ENCODE measurements at places on chromosomes 6 and 20.

DNA sequence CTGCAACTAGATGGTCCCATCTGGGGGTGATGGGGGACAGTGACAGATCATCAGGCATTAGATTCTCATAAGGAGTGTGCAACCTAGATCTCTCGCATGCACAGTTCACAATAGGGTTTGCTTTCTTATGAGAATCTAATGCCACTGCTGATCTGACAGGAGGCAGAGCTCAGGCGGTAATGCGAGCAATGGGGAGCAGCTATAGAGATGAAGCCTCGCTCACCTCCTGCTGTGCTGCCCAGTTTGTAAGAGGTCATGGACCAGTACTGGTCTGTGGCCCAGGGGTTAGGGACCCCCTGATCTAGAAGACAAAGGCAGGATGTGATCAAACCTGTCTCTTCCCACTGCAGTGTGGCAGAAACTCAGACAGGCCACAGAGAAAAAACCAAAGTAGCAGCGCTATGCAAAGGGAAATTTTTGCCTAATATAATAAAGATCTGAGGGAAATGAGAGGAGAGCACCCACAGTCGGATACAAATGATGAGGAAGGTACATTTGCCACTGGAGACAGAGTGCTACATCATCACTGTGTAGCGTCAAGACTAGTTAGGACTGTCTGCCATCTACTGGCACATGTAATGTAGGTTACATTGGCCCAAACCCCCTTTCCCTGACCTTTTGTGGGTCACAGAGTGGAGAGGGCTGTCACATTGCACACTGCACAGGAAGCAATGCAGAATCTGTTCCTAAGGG, 4.1 kb upstream of the LY86 start:
- no peak for DNase-seq

- no peak for DNase-seq
Measured at GRCh38 chr6:87922947-87923330, 124.7 kb upstream of the SPACA1 start.

GRCh38 chr6:143745166-143746133, 67.7 kb downstream of the PHACTR2 start:
- no peak for DNase-seq

- no peak for DNase-seq
Measured at GRCh38 chr20:16760431-16761304, 12.5 kb downstream of the OTOR start.

DNA sequence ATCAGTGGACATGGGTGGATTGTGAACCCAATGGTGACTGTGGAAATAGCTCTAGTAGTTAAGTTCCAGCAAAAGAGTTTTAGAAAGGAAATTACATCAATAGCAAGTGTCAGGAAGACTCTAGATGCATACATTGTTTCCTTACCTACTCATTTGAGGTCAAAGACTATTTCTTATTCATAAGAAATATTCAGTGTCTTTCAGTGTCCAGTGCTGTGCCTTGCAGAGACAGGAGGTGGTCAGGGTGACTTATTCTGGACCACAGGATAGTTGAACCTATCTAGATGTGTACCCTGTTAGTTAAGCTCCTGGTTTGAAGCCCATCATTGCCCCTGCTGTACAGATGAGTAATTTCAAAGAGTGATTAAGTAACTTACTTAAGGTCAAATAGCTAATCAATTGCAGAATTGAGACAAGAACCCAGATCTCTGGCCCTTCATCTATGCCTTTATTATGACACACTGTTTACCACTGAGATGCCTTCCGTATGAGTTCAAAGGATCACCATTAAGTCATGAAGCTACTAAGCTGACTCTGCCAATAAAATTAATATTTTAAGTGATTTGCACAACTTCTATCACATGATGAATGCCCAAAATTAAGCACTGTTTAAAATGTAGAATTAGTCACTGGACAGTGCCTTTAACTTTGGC, 136.1 kb downstream of the PDSS2 start:
- DNase-seq, result no peak

GRCh38 chr6:38676236-38676973, 26.5 kb downstream of the GLO1 start:
- no peak for DNase-seq

GRCh38 chr6:52976591-52977035, 18.5 kb downstream of the GSTA4 start:
- DNase-seq, result no peak

- DNase-seq, result no peak
Measured at GRCh38 chr6:147509891-147510290, 1.4 kb downstream of the SAMD5 start.

DNA sequence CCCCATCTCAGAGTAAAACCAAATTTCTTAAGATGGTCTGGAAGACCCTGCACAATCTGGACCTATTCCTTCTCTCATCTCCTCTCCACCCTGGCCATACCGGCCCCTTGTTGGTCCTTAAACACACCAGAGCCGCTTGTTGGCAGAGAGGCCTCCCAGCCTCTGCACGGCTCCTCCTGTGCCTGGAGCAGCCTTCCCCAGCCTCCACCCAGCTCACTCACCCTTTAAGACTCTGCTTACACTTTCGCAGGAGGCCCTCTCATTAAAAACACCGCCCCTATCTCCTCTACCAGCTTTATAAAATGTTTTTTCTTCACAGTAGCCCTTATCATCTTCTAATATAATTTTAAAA, 49.8 kb downstream of the BANF2 start:
- DNase-seq, result no peak

DNA sequence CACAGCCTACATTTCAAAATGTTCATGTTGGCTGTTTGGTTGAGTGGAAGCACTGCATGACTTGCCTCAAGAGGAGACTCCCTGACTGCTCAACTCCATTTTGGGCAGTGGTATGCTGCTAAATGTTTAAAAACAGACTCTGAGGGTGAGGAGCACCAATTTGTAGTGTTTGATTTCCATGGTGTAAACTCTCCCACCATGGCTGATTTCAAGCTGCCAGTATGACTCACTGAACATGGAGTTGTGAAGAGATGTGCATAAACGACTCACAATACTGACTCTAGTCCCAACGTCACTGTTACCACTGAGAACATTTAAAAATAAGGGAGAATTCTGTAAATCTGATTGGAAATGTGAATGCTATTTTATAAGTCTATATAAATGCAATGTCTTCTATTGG, 70.4 kb downstream of the BACH2 start:
- no peak for DNase-seq

DNA sequence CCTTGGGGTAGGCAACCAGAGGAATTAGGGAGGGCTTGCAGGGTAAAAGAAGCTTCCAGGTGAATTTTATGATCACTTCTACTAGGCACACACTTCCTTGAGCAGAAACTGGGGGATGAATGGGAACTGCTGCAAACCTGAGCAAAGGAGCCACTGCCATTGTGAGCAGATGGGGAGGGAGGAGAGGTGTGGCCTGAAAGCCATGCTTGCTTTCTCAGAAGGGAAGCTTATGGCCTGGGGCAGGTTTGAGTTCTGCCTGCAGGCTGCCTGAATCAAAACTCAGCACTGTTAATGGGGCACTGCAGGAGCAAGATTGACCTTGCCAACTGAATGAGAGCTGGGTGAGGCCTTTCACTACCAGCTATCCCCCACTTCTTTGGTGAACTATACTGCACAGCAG, 328.1 kb downstream of the NKAIN2 start:
- no peak for DNase-seq

- DNase-seq, result no peak
Measured at GRCh38 chr6:163460307-163460782, 45.8 kb downstream of the QKI start.

DNA sequence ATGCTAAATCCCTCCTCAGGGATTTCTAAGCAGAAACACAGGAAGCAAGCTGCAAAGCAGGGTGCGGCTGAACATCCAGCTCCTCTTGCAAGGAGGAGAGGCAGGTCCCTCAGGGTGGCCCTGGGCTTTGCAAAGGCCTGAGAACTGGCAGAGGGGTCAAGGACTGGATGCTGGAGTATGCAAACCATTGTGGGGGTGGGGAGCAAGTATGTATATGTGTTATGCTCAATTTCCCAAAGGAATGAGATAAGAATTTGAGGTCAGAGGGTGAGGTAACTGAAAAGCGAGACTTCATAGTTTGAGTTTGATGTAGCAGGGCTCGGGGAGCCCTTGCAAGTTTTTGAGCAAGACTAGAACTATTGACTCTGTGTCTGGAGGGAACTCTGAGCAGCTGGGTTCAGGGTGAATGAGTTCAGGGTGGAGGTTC, 11.2 kb downstream of the SLC22A2 start:
- DNase-seq, result no peak

DNA sequence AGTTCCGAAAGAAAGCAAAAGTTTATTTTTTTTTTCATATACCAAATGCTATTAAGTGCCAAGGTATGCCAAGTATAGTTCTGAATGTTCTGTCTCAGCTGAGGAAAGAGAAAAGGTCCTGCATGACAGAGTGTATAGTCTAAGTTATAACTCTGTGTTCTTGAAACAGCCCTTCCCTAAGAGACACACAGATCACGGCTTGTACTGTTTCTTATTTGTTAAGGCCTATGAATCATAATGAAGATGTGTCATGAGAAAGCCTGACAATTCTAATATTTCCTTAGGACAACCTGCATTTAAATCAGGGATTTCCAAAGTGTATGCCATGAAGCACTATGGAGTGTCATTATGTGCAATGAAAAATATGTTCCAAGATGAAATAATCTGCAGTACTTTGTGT, 538.7 kb upstream of the CDH4 start:
- DNase-seq, result no peak

DNA sequence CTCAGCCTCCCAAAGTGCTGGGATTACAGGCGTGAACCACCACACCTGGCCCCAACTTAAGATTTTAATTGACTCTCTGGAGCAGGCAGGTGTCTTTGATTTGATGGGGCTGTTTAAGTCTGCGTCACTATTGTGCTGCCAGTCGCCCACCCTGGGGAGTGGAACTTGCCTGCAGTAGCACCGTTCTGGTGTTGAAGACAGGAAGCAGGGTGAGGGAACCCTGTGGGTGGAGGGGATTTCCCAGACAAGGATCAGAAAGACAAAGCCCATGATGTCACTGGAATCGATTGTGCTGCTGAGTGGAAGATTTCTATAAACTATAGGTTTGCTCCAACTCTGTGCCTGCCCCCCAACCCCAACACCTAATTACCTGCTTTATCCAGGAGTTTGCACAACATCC, 11.0 kb downstream of the ALDH8A1 start:
- DNase-seq, result no peak

GRCh38 chr6:25606151-25606550, 45.9 kb upstream of the SCGN start:
- DNase-seq, result no peak

DNA sequence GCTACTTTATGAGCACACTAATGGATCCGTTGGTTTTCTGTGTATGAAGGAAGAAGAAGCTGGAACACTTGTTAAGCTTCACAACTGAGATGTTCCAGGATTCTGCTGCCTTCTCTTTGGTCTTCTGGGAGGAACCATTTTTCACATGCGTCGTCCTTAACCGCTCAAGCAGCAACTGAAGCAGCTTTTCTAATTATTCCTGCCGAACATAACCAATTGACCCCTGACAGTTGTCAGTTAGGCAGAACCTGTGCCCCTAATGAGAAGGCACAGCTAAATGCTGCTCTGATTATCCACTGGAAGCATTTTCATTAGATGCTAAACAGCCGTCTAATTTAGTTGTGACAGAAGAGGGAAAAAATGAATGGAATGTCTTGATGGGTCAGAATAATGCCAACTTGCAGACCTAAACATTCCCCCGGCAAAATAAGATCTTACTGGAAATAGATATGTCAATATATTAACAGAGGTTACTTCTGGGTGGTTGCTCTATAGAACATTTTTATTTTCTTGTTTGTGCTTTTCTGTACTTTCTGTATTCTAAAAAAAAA, 85.0 kb upstream of the SMLR1 start:
- no peak for DNase-seq

GRCh38 chr20:37702403-37703034, 8.7 kb downstream of the CTNNBL1 start:
- no peak for DNase-seq

DNA sequence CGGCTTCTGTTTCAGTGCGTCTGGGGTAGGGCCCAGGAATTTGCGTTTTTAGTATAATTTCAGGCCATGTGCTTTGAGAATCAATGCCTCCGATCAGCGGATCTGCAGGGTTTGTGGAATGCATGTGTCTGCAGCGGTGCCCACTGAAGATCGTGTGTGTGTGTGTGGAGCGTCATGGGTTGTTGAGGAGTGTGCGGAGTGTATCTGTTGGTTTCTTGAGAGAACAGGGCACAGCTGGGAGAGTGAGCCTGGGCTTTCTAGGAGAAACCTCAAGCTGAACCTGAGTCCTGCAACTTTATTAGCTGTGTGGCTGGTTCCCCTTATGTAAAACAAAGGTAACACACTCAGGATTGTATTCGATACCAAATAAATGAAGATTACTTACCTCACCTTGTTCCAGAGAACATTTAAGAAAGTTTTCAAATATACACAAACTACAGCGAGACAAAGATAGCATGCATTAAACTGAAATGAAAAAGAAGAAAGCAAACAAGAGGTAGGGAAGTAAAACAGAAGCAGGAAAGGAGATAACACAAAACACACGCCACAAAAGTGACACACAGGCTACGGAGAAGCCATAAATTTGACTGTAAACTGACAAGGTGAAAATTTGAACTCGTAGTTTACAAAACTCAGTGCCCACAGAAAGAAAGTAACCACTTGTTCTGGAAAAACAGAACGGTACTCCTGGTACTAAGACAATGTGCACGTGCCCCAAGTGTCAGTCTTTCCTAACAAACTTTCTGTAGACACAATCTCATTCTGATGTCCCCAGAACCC, 28.8 kb downstream of the PDE10A start:
- DNase-seq, result no peak

GRCh38 chr20:18321976-18322950, 33.9 kb downstream of the ZNF133 start:
- no peak for DNase-seq

DNA sequence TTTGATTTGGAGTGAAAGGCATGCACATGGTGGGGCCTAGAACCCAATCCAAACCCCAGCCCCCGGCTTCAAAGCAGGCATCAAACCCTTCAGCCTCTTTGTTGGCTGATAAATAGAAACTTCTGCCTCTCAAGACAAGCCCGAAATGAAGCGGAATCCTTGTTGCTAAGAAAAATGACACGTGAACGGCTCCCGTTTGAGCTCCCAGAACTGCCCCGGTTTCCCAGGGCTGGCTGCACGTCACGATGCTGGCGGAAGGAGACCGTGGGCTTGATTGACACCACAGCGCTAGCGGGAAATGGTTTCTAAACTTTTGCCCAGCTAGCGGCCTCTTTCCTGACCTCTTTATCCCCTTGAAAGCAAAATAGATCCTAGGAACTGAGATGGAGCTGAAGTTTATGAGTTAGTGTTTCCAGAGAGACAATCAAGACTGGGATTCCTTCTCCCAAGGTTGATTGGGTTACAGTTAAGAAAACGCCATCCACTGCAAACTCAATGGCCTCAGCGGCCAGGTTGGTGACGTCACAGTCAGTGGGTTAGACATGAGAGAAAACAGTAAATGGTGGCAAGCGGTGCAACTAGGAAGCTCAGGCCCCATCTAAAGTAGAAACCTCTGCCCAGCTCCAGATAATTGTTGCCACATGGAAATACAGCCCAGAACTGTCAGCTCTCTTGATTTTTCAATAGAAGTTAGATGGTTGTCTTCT, 117.0 kb downstream of the ANKRD60 start:
- no peak for DNase-seq

All from stimulated activated CD8-positive, alpha-beta memory T cell treated with anti-CD3 and anti-CD28 coated beads, Interleukin-7, amount 100 ng/mL, for 1 hour (primary cell).